Mesothelial cell of epicardium (in vitro differentiated cells): ENCODE measurements at places on chromosomes 13 and 19.

GRCh38 chr13:97974773-97975172, 21.3 kb downstream of the IPO5 start:
- DNase-seq = no peak

- no peak for DNase-seq
Measured at GRCh38 chr19:30656520-30657100, 284.4 kb downstream of the ZNF536 start.

DNA sequence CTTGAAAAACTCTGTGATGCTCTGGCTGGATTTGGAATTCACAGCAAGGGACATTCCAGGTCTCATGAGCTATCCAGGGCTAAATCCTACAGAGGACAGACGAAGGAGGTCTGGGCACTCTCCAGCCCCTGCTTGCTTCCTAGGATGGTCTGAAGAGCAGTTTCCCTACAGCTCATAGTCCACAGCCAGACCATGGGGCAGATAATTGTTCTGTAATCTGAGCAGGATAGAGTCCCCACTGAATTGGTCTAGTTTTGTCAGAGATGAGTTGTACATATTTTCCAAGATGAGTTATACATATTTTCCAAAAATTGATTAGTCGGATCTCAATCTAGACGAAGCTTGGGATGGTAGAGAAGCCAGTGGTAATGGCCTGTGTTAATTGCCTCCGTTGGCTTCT, 75.6 kb downstream of the C13orf42 start:
- no peak for DNase-seq

- DNase-seq = no peak
Measured at GRCh38 chr19:23098988-23099387, 17.8 kb upstream of the ZNF730 start.

DNA sequence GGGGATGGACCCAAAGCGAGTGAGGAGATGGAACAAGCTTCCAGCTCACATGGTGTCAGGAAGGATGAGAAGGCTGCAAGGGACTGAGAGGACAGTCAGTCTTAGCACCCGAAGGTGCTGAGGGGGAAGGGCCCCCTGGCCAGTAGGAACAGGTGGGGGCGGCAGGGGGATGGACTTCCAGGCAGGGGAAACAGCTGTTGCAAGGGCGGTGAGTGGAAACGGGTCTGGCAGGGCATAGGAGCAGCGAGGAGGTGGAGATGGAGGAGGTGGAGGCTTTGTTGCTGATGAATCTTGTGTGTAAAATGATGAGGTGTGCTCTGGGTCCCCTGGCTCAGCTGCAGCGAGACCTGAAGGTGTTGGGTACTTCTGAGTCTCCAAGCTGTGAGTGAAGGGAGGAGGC, 1.2 kb downstream of the MAP1S start:
- no peak for DNase-seq

DNA sequence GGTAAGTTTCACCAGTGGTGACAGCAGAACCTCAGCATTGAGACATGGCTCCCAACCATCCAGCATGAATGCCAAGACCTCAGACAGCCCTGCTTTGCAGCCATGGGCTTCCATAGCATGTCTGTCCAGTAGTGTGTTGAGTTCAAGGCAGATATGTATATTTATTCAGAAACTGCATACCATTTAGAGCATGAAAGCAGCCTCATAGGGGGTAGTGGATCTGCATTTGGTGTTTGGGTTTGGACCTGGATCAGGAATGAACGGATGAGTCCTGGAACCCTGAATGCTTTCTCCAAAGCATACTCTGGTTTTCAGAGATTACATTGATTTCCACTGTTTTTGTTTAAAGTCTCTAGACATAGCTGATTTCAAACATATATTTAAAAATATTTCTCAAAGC, 114.3 kb downstream of the ESD start:
- DNase-seq = no peak

- DNase-seq = no peak
Measured at GRCh38 chr13:20363172-20363571, 131.1 kb upstream of the GJB6 start.

DNA sequence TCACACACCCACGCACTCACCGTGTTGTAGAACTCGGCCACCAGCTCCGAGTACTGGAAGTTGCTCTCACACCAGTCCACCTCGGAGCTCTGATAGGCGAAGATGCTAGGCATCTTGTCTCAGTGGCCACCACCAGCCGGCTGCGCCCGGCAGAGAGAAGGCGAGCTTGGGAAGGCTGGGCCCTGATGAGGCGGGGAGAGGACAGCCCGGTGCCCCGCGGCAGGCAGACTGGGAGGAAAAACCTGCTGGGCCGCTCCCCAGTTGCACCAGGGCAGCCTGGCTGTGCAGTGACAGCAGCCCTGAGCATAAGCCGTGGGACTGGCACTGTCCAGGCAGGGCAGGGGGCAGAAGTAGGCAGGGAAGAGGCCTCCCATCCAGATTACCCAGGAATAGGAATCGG, at the start of gene ACER1:
ACER1 (minus strand) TSS at position 174 of the 400 bp plus-strand sequence; CDS start at position 113, 61 bp downstream.
- no peak for DNase-seq
